ENCODE measurements at places on chromosomes 3 and 15.

DNA sequence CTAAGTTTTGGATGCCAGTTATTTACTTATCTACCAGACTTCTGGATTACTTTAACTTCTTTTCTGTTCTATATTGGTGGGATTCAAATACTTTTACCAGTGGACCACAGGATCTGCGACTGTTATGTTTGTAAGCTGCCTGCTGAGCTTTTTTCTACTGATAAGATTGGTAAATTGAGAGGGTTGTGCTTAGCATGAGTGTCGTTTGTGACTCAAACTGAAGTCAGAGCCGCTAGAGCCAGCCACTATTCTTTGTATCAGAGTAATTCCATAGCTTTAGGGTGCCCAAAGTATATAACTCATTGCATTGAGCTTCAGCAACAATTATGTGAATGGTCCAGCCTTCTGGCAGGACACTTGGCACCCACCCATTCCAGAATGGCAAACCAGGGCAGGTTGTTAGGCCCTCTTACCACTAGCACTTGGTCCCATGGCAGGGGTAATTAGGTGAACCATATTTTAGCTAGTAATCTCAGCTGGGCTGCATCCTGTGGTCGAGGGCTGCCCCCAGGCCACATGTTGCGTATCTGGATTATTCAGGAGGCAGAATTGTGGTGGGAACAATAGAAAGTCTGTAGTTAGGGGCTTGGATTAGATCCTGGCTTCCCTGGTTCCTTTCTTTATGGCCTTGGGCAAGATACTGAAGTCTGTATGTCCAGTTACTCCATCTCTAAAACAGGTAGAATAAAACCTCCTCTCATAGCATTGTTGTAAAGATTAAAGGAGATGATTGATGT lies 6.0 kb downstream of the PLCL2 start:
- DNase-seq, result peak; percentile 54

- DNase-seq, result no peak
Measured at GRCh38 chr15:28887339-28888174, 1.8 kb downstream of the APBA2 start.

DNA sequence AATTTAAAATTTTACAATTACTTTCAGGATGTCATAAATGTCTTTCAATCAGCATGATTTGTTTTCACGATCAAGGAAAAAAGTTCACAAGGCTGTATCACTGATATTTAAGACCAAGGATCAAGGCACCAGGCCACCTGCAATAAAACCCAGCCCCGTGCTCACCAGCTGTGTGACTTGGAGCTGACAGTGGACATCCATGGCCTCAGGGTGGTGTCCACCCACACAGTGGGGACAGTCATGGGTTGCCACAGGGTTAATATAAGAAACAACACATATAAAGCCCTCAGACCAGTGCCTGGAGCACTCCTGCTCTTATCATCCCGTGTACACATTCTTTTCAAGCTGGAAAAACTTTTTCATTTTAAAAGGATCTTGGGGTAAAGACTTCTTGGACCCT lies 56.5 kb downstream of the PCSK6 start:
- no peak for DNase-seq

- no peak for DNase-seq
Measured at GRCh38 chr15:100987143-100987542, 68.0 kb downstream of the LRRK1 start.

GRCh38 chr3:42351207-42351606 lies 59.2 kb downstream of the LYZL4 start:
- peak; percentile 11 for DNase-seq

GRCh38 chr15:76669521-76670207 lies 235.5 kb downstream of the SCAPER start:
- no peak for DNase-seq

DNA sequence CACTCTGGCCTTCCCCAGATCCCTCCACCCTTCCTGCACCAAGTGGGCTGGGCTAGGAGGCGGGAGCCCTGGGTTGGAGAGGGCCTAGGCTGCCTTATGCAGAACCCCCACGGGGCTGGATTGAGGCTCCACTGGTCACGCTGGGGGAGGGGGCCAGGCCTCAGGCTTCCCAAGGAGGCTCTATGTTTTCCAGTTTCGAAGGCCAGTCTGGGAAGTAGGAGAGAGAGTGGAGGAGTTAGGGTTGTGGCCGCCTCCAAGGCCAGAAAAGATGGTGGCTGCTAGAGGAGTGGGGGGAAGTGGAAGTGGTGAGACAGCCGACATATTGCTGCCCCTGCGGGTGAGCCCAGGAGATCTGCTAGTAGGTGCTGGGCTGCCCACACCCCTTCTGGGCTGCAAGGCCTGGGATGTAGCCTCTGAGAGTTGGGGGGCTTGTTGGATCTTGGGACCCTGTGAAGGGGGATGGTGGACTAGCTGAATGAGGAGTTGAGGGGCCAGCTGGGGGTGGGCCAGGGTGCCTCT lies 1.2 kb downstream of the GNAI2 start:
- no peak for DNase-seq

GRCh38 chr15:48851956-48852355 lies 26.0 kb upstream of the EID1 start:
- no peak for DNase-seq

DNA sequence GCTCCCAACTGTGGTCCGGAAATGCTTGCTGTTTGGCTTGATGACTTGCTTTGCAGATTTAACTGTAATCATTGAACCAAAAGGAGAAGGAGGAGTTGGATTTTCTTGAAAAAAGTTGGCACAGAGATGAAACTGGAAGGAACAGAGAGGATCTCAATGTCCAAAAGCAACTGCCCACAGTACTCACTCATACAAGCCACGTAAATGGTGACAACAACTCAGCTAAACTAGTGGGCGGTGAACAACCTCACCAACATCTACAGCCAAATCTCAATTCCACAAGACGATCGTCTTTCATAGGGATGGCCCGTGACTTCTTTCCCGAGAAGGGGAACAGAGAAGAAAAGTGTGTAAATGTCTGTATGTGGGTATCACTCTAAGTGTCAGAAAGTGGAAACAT lies 48.1 kb downstream of the MYO5C start:
- no peak for DNase-seq

GRCh38 chr3:157104928-157105652 lies 54.9 kb downstream of the CCNL1 start:
- no peak for DNase-seq

- DNase-seq, result no peak
Measured at GRCh38 chr3:5389057-5389456, 201.6 kb downstream of the EDEM1 start.

DNA sequence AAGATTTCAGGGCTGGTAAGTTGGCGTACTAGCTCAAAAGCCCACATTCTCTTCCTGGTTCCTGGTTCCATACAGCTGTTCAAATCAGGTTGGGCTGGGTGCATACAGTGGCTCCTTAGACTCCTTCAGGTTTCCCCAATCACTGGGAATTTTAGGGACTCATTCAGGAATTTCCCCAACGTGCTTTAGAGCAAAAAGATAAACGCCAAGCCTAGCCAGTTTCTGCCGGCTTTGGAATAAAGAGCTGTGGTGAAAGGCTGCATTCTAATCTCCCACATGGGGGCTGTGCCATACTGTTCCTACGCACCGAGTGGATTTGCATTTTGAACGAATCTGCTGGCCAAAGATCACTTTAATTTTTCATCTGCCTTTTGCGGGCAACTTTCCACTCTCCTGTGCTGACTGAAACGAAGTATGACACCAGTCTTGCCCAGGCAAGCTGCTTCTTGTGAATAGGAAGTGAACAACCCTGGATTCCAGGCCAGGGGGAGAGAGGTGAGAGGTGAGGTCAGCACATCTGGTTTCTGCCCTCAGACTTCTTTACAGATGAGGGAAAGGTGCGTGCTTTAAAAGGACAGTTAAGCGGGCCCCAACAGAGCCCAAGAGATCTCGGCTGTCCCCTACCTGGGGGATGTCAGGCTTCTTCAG lies 184.2 kb upstream of the PDZRN3 start:
- no peak for DNase-seq

DNA sequence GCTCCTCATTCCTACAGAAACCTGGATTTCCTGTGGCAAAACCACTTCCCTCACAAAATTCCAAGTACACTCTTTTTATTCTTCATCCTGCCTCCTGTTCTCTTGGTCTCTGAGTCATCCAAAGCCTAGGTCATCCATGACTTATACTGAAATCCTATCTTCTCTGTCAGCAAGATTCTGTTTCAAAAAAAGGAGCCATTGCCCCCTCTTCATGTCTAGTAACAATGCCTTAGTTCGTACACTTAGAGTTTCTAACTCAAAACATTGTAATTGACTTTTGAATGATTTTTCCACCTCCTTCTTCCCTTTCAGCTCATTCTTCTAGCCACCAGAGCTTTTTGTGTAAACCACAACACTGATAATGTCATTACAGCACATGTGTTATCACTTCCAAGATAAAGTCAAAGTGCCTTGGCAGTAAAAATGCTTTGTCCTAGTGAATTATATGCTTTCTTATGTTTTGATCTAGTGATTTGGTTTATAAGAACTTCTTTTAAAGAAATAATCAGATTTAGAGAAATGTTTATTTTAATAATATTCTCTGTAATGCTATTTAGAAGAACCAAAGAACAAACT lies 256.5 kb upstream of the NECTIN3 start:
- peak; percentile 74 for DNase-seq

DNA sequence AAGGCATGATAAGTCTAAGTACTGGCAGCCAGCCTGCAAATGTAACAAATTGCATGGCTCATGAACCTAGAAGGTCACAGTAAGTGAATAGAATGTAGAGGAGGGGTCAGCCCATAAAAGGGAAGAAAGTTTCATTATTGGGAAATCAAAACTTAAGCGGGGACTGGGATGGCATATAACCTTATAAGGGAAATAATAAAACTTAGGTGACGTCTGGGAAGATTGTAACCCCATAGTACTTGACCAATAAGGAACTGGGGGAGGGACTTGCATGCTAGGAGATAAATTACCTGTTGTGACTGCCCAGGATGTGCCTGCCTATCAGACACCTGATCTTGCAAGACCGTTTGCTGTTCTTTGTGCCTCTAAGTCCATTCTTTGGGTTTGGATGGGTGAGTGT lies 28.1 kb upstream of the MCTP2 start:
- no peak for DNase-seq

DNA sequence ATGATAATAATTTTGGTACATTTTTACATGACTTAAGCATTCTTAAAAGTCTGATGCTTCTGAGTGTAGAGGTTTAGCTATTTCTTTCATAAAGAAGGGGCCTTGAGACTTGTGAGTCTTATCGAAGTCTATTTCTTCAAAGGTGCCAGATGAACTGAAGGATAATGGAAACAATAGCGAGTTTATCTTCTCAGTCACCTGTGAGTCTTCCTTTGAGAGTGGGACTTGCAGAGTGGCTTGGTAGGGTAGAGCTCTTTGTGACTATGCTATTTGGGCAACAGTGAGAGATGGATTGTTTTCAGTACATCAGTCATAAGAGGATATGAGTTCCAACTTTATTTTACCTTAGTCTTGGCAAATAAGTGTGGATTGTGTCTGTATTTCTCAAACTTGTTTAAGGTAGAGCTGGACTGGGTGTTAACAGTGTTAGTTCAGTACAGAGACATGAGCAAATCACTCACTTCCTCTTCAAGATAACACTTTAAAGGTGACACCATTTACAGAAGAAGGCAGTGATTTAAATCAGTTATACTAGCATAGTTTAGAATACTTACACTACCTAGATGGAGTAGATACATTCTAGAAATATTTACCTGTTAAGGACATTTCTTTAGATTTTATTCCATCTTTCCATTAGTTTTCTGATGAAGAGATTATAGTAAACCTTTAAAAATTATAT lies 3.2 kb downstream of the AKAP13 start:
- DNase-seq, result no peak

DNA sequence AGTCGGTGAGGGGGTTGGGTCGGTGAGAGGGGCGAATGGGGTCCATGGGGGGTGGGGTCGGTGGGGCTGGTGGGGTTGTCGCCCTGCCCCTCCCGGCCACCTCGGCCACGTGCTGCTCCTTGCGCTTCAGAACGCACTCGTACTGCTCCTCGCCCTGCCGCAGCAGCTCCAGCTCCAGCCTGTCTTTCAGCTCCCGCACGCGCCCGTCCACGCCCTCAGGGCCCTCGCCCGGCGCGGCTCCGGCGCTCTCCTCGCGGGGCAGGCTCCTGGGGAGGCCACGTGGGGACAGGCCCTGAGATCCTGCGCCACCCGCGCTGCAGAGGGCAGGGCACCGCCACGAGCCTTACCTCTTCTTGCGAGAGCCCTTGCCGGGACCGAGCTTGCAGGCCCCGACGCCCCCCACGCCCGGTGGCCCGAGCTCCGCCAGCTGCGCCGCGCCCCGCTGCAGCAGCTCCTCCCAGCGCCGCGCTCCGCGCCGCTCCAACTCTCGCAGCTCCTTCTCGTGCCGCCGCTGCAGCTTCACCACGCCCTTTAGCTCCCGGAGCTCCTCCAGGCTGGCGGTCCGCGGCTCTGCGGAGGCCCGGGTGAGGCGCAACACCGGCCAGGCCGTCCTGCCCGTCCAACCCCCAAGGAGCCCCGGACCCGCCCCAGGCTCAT lies 8.2 kb upstream of the ANKRD63 start:
- DNase-seq, result peak; percentile 33

DNA sequence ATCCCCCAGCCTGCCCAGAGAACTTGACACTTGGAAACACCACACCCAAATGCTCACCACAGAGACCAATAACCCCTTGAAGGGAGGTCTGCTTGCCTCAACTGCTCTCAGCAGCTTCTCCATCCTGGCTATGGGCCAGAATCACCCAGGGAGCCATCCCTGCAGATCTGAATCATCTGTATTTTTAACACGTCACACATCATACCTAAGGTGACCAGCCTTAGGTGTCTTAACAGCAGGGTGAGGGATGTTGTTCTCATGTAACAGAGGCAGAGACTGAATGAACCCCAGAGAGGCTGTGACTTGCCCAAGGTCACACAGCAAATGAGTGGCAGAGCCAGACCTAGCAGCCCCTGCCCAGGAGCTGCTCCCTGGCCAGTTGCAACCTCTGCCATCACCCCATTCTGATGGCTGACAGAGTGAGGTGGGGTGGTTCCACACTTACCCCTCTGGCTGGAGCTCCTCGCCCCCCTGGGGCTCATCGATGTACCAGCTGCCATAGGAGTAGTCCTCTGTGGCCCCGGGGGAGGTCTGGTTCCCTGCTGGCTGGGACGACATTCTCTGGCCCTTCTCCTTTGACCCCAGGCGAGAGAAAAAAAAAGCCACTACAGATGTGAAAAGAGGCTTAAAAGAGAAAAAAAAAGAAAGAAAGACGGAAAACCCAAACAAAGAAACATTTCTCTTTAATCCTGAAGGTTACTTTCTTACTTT lies 722 bp downstream of the STRA6 start:
- peak; percentile 70 for DNase-seq

- no peak for DNase-seq
Measured at GRCh38 chr3:58424613-58425012, 9.0 kb downstream of the PDHB start.

DNA sequence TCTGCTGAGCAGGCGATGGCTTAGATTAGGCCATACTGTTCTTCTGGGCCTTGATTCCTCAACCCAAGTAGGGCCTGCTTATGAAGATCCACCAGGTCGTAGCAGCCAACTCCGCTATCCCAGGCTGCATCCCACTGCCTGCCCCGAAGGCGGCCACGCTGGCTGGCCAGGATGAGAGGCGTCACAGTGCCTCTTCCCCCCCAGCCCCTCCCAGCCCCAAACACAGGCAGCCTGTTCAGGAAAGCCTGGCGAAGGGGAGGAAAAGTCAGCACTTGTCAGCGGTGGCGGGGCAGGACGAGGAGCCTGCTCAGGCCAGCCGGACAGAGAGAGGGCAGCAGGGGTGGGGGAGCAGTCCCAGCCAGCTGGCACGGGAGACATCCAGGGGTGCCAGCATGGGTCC lies 11.2 kb downstream of the PTH1R start:
- DNase-seq, result no peak

- no peak for DNase-seq
Measured at GRCh38 chr15:42156243-42156922, at the start of gene PLA2G4F. Gene PLA2G4F, minus strand, starts transcription at chr15:42156636. Its CDS starts 87 bp downstream, at chr15:42156549.
